ENCODE measurements at places on chromosomes 1 and 21. TPM values are rescaled to one million over a fixed set of nuclear protein-coding genes. Genes with fewer than 3 reads are reported as not detected.

DNA sequence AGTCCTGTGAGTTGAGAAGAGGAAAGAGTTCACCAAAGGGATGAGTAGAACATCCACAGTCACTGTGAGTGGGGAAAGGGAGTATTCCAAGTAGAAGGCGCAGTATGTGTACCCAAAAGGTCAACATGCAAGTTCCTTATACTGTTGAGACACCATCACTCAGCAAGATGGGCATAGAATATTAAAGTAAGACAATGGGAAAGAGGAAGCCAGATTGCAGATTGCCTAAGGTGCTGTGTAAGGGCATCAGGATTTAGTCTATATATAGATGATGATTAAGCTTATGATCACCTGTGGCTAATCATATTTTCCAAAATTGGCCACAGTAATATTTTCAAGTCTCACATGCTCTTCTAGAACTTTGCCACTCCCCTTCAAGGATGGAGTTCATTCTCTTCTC, 120.1 kb upstream of the CAMK1G start:
- no peak for DNase-seq

GRCh38 chr1:195332102-195332501, 1276.1 kb downstream of the KCNT2 start:
- DNase-seq = no peak

GRCh38 chr1:162134646-162135045, 65.2 kb downstream of the NOS1AP start:
- DNase-seq = no peak

DNA sequence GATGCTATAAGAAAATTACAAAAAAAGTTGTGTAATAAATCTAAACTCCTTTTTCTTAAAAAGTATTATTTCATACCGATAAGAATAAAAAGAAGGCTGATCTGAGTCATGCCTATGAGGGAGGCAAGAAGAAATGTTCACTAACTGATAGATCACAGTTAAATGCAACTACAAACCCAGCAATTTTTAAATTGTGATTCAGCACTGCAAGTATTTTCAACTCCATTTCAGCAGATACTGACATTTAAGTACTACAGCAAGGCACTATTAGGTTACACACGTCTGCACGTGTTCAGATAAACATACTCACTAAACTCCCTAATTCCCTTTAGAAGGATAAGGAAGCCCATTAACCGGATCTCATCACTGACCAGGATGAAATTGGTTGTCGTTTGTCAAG, 213.3 kb upstream of the ZRANB2 start:
- DNase-seq = no peak

- no peak for DNase-seq
These were observed 28.6 kb upstream of the IFNAR1 start for GRCh38 chr21:33296156-33296555.

- DNase-seq = no peak
These were observed 671.9 kb upstream of the USP24 start for GRCh38 chr1:55886856-55887712.

- no peak for DNase-seq
These were observed 76.5 kb upstream of the ADAMTS5 start for GRCh38 chr21:27043377-27043776.

DNA sequence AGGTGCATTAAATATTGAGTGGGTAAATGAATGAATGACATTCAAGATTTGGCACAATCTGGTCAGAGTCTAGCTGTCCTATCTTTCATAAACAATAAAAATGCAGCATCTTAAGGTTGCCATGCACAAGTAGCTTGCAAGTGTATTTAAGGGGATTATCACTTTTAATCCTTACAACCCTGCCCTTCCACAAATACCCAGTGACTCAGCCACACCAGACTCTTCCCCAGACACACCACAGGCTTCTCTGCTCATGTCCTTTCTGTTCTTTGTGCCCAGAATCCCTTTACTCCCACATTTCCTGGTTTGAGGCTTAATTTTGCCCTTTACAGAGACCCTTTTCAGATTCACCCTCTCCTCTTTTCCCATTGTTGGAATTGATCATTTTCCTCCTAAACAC, 59.8 kb downstream of the KIRREL1 start:
- DNase-seq = no peak

GRCh38 chr1:233477359-233477758, 136.5 kb upstream of the KCNK1 start:
- no peak for DNase-seq

Gene CHRM3
- not detected for total RNA-seq
